ENCODE measurements at places on chromosomes 3 and 15.

DNA sequence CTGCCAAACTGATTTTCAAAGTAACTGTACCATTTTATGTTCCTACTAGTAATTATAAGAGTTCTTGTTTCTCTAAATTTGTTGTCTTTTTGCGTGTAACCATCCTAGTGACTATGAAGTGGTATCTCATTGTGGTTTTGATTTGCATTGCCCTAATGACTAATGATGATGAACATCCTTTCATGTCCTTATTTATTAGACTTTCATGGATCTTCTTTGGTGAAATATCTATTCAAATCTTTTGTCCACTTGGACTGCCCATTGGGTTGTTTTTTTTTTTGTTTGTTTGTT is 3.6 kb downstream of the OXSR1 start:
- DNase-seq = no peak

GRCh38 chr3:31439890-31440750 is 92.6 kb upstream of the STT3B start:
- no peak for DNase-seq

DNA sequence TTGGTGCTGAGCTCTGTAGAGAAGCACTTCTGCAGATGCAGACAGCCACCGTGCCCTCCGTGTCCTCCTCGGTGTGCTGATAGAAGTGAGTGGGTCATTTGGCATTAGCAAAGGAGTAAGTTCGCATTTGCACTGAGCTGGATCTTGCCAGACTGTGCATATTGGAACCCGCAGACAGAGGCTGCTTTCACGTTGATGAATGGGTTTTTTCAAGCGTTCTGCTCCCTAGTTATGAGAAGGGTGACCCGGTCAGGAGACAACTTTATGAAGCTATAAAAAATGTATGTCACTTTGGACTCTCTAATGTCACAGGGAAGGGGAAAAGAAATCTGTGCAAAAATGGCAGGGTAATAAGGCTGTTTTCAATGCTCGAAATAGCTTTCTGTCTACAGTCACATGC is 739.4 kb downstream of the MCTP2 start:
- DNase-seq = no peak

- DNase-seq = no peak
Measured at GRCh38 chr3:39387411-39387975, 4.3 kb downstream of the SLC25A38 start.

- DNase-seq = no peak
Measured at GRCh38 chr3:36214460-36214859, 165.8 kb upstream of the STAC start.

GRCh38 chr15:71779073-71779797 is 31.1 kb upstream of the NR2E3 start:
- no peak for DNase-seq

DNA sequence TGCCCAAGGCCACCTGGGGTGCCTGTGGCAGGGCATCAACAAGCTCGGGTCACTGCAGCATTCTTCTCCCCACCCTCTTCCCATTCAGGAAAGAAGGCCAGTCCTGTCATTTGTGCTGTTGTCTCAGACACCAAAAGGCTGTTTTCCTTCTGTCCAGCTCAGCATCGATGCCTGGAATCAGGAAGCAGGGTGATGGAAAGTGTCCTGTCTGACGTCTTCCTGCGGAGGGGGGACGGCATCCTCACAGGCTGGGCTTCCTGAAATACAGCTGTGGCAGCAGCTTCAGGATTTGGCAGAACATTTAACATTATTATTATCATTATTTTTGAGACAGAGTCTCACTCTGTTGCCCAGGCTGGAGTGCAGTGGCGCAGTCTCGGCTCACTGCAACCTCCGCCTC is 33.0 kb upstream of the ANKDD1A start:
- DNase-seq = no peak

DNA sequence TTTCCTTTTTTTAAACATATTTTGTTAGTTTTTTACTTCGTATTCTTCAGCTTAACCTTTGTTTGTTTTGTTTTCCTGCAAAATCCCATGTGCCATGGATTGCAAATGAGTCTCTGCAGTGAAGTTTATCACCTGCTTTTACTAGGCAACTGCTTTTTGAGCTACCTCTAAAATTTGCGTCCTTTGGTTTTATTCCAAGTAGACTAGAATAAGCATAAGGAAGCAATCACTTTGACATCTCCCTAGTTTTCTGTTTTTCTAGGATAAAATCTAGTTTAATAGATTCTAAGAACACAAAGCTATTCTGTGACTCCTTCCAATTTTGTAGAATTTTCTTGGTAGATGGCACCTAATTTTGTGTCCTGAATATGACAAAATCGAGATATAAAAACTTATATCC is 1059.2 kb downstream of the OTOL1 start:
- no peak for DNase-seq

DNA sequence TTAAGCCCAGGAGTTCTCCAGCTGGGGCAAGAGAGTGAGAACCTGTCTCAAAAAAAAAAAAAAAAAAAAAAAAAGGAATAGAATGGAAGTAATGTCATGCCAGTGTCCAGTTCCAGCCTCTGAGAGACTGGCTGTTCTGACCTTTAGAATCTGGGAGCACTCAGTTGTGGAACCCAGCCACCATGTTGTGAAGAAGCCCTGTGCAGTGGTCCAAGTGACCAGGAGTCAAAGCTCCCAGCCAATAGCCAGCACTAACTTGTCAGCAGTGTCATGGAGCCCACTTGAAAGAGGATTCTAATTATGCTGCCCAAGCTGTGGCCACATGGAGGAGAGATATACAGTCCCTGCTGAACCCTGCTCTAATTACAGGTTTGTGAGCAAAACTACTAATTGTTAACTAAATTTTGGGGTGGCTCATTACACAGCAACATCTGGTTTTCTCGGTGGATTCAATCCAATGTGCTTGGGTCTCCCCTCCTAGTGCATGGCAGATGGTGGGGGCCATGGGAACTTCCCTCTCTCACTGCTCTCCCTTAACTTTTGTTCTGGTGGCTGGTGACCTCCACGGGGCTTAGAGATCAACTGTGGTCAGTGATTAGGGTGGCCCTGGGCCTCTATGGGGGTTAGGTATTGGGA is 55.5 kb downstream of the CLEC3B start:
- no peak for DNase-seq

GRCh38 chr3:151974067-151974466 is 100.6 kb downstream of the SUCNR1 start:
- no peak for DNase-seq

GRCh38 chr3:196603683-196604082 is 35.2 kb downstream of the FBXO45 start:
- DNase-seq = no peak

DNA sequence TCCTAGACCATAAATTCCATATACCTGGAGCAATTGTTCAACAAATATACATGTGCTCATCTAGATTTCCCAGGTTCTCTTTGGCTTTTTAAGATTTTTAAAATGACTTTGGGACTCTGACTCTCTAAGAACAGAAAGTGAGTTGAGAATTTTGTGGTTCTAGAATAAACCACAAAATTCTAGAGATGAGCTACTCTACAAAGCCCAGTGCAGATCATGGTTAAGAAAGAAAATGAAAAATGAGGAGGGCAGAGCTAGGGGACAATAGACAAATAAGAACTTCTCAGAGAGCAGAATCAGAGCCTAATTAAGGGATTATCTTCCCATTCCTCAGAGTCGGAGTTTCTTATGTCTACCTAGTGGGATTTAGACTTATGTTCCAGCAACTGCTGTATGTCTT is 694.7 kb downstream of the ZNF385D start:
- DNase-seq = no peak

GRCh38 chr15:73082812-73083211 is 30.5 kb downstream of the NEO1 start:
- DNase-seq = no peak

- no peak for DNase-seq
Measured at GRCh38 chr3:58375254-58375653, 42.6 kb downstream of the PXK start.

DNA sequence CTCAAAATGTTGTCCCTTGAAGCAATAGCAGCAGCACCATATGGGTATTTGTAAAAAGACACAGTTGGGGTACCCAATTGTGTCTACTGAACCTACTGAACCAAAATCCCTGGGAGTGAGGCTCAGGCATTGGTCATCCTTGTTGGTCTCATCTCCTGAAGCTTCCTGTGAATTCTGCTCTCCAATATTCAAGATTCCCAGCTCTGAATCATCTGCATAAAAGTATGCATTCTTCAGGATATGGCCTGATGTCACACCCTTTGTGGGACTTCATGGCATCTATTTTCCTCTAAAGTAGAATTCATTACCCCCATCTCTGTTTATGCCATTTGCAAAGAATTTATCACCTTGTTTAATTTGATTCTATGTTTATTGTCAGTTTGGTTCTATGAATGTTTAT is 13.3 kb upstream of the PTX3 start:
- no peak for DNase-seq

- DNase-seq = no peak
Measured at GRCh38 chr15:51267703-51268083, 70.7 kb downstream of the CYP19A1 start.

- DNase-seq = no peak
Measured at GRCh38 chr3:154967090-154967489, 113.0 kb upstream of the MME start.

DNA sequence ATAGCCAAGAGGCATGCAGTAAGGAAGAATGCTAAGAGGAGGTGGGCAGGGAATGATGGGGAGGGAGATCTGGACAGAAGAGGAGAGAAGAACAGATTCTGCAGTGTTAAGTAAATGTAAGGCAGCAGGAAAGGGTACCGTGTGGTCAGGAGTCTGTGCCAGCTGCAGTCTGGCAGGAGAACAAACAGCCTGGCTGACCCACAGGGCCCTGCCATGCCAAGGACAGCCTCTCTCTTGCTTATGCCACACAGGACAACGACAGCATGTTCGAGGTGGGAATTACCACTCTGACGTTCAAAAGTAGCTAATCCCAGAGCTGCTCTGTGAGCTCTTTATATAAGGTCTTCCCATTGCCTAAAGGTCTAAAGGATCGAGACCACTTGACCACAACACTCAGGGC is 31.3 kb downstream of the DAPK2 start:
- no peak for DNase-seq

DNA sequence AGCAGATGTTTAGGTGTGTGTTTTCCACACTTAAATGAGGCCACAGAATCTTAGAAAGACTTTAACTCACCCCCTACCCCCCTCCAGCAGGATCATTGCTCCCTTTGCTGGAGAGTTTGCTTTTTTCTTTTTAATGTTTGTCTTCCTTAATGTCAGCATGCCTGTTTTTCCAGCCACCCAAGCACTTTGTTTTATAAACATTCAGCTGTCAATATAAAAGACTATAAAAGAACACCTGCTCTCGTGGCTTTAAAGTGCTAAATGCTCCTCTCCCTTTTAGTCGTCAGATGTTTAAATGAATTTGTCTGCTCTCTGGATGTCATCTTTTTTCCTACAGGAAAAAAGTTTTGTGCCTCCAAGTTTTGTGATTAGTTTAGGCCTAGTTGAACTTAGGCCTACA is 61.7 kb downstream of the SIDT1 start:
- DNase-seq = no peak

DNA sequence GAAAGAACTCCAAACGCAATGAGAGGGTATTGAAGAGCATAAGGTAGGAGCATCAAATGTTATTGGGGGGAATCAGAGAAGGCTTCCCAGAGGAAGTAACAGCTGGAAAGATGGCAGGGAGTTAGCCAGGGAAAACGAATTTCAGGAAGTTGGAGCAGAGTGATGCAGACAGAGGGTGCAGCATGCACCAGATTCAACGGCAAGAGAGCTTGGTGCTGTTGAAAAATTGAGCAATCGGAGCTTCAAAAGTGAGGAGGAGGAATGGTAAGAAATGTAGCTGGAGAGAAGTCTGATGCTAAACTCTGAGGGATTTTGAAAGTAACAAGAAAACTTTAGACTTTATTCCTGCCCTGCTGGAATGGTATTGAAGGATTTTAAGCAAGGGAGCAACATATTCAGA is 541.0 kb upstream of the LMCD1 start:
- no peak for DNase-seq

GRCh38 chr3:55531321-55531720 is 44.2 kb upstream of the WNT5A start:
- DNase-seq = no peak

- DNase-seq = no peak
Measured at GRCh38 chr15:57382969-57383368, 6.7 kb downstream of the CGNL1 start.

- no peak for DNase-seq
Measured at GRCh38 chr3:161560008-161560637, 63.5 kb downstream of the OTOL1 start.

- DNase-seq = no peak
Measured at GRCh38 chr3:195548006-195548405, 4.9 kb upstream of the PPP1R2 start.

DNA sequence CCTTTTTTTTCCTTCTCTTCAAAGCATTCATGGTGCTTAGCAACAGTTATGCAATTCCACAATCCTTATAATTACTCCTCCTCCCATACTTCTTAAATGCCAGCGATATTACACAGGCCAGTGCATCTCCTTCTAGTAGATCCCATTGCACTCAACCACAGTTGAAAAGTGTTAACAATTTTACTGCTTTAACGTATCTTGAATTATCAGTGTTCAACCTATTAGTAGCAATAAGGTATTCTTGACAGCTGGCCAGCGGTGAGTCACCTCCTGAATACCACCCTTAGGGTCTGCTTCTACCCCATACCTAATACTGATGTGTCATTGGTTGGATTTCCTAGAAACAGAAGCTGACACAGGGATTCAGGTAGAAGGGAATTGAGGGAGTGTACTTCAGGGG is 24.0 kb upstream of the TEX9 start:
- no peak for DNase-seq

DNA sequence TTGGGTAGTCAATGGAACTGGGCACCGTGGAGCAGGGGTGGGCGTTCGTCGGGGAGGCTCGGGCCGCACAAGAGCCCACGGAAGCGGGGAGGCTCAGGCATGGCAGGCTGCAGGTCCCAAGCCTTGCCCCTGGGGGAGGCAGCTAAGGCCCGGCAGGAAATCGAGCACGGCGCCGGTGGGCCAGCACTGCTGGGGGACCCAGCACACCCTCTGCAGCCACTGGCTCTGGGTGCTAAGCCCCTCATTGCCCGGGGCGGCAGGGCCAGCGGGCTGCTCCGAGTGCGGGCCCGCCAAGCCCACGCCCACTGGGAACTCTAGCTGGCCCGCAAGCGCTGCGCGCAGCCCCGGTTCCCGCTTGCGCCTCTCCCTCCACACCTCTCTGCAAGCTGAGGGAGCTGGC is 21.5 kb upstream of the C2CD4B start:
- DNase-seq = no peak

GRCh38 chr3:94365006-94365405 is 302.1 kb downstream of the NSUN3 start:
- no peak for DNase-seq

DNA sequence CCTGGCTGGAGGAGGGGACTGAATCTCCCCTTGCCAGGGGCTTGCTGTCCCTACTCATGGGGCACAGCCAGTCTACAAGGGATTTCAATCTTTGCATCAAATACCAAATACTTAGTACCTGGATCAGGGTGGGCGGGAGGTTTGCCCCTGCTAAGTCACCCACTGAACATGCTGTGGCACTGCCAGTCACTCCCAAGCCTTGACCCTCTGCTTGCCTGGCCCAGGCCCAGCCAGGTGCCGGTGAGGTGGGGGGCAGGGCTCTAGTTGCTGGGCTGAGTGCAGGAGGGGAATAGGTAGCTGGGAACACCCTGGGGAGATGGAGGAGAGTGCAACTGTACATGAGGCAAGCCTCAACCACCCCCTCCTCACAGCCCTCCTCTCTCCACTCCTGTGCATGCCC is 136.3 kb upstream of the LRTM1 start:
- no peak for DNase-seq

GRCh38 chr15:55685286-55685685 is 57.7 kb downstream of the PRTG start:
- DNase-seq = no peak

Data from central memory CD4-positive, alpha-beta T cell (primary cell).